ENCODE measurements at places on chromosomes 5 and 9. TPM values are rescaled to one million over a fixed set of nuclear protein-coding genes. Genes with fewer than 3 reads are reported as not detected.

The FOXD4L4 gene
- not detected for polyA plus RNA-seq

The OTP gene
- polyA plus RNA-seq, result not detected

The GFPT2 gene
- polyA plus RNA-seq, result 5.4 TPM

The ABHD17B gene
- 26.8 TPM for polyA plus RNA-seq

The TMC1 gene
- 1.2 TPM for polyA plus RNA-seq

The CTNND2 gene
- polyA plus RNA-seq, result 2.2 TPM

The PCDHB14 gene
- polyA plus RNA-seq, result 10.2 TPM

The SPATA6L gene
- polyA plus RNA-seq, result 6.6 TPM

The HSPA9 gene
- polyA plus RNA-seq, result 265 TPM

The ANKRD31 gene
- polyA plus RNA-seq, result 0.66 TPM

The SERINC5 gene
- 51.2 TPM for polyA plus RNA-seq

The TAF11L10 gene
- not detected for polyA plus RNA-seq

The KIF12 gene
- 223 TPM for polyA plus RNA-seq

The ACOT12 gene
- polyA plus RNA-seq, result 0.99 TPM

The ANKH gene
- polyA plus RNA-seq, result 11.2 TPM

The CCDC112 gene
- polyA plus RNA-seq, result 17.1 TPM

The MSX2 gene
- polyA plus RNA-seq, result 0.47 TPM

The IFNA21 gene
- polyA plus RNA-seq, result not detected

The GRM6 gene
- polyA plus RNA-seq, result 0.60 TPM

The DUSP1 gene
- polyA plus RNA-seq, result 148 TPM

The NTRK2 gene
- 113 TPM for polyA plus RNA-seq

The SGCD gene
- polyA plus RNA-seq, result 4.9 TPM

The PFN3 gene
- polyA plus RNA-seq, result 0.69 TPM
